Airway epithelial cell (primary cell): ENCODE measurements at places on chromosomes 13 and 19. TPM values are rescaled to one million over a fixed set of nuclear protein-coding genes. Genes with fewer than 3 reads are reported as not detected.

Gene CGB3
- not detected in 2 replicates for total RNA-seq

Gene LINGO3
- not detected in 2 replicates for total RNA-seq

Gene DOCK6
- total RNA-seq = 33.5 and 39.3 TPM in 2 replicates

Gene LIG4
- total RNA-seq = 8.3 and 9.5 TPM in 2 replicates

Gene NFIC
- total RNA-seq = 21.4 and 34.8 TPM in 2 replicates

Gene CAPN12
- total RNA-seq = 7.4 and 8.9 TPM in 2 replicates

Gene ZNF331
- 3.4 and 3.9 TPM in 2 replicates for total RNA-seq

Gene TMEM272
- total RNA-seq = not detected in 2 replicates

Gene CEACAM8
- not detected in 2 replicates for total RNA-seq

Gene LILRB2
- not detected in 2 replicates for total RNA-seq

Gene HRC
- total RNA-seq = not detected in 2 replicates

Gene FLT1
- 0.21 and 0.70 TPM in 2 replicates for total RNA-seq

Gene ZNF446
- 9.1 and 12.2 TPM in 2 replicates for total RNA-seq

Gene PEAK3
- not detected in 2 replicates for total RNA-seq

Gene ADM5
- 2.0 and 2.1 TPM in 2 replicates for total RNA-seq

Gene EDNRB
- 0.05 and 0.07 TPM in 2 replicates for total RNA-seq

Gene ZSCAN18
- 28.3 and 35.5 TPM in 2 replicates for total RNA-seq

Gene KLHL26
- total RNA-seq = 5.3 and 10.3 TPM in 2 replicates

Gene ZNF534
- total RNA-seq = not detected in 2 replicates

Gene IGFL3
- total RNA-seq = 0.88 and 2.3 TPM in 2 replicates

Gene ZNF547
- total RNA-seq = 0.56 and 2.6 TPM in 2 replicates

Gene NLRP4
- not detected in 2 replicates for total RNA-seq

Gene ZNF69
- 0.63 and 1.1 TPM in 2 replicates for total RNA-seq

Gene NCR1
- total RNA-seq = not detected in 2 replicates

Gene LRG1
- total RNA-seq = 0.09 and 0.56 TPM in 2 replicates

Gene OR7D2
- total RNA-seq = not detected in 2 replicates

Gene CACNG6
- not detected in 2 replicates for total RNA-seq

Gene ZNF525
- total RNA-seq = 3.7 and 4.8 TPM in 2 replicates

Gene ZNF426
- 5.5 and 9.9 TPM in 2 replicates for total RNA-seq

Gene ZNF284
- total RNA-seq = 1.6 and 1.7 TPM in 2 replicates

Gene VMAC
- 1.7 and 2.5 TPM in 2 replicates for total RNA-seq

Gene LSR
- total RNA-seq = 85.6 and 108 TPM in 2 replicates

Gene PCDH8
- not detected in 2 replicates for total RNA-seq

Gene GSX1
- not detected in 2 replicates for total RNA-seq

Gene C5AR2
- total RNA-seq = not detected in 2 replicates

Gene CPB2
- total RNA-seq = not detected in 2 replicates

Gene PTGIR
- 0.05 and 0.21 TPM in 2 replicates for total RNA-seq

Gene EFNA2
- total RNA-seq = not detected in 2 replicates

Gene KLF1
- not detected in 2 replicates for total RNA-seq

Gene NDFIP2
- total RNA-seq = 47.8 and 77.7 TPM in 2 replicates

Gene PLA2G4C
- 0.56 TPM in 1 of 2 replicates, not detected in the other for total RNA-seq

Gene COL5A3
- total RNA-seq = 1.8 and 3.7 TPM in 2 replicates

Gene CALR3
- total RNA-seq = 0.78 and 2.0 TPM in 2 replicates

Gene KIR2DL4
- total RNA-seq = not detected in 2 replicates

Gene MARCHF2
- total RNA-seq = 44.3 and 51.9 TPM in 2 replicates

Gene KANK2
- 24.9 and 25.2 TPM in 2 replicates for total RNA-seq

Gene TRPM4
- total RNA-seq = 19.6 and 20.2 TPM in 2 replicates

Gene HMGB1
- total RNA-seq = 426 and 465 TPM in 2 replicates

Gene TMEM221
- 0.42 TPM in 1 of 2 replicates, not detected in the other for total RNA-seq

Gene MAB21L1
- 0.28 TPM in 2 replicates for total RNA-seq

Gene CRLF1
- total RNA-seq = 1.2 and 2.4 TPM in 2 replicates
